ENCODE measurements at places on chromosomes 5 and 9. TPM values are rescaled to one million over a fixed set of nuclear protein-coding genes. Genes with fewer than 3 reads are reported as not detected.

DNA sequence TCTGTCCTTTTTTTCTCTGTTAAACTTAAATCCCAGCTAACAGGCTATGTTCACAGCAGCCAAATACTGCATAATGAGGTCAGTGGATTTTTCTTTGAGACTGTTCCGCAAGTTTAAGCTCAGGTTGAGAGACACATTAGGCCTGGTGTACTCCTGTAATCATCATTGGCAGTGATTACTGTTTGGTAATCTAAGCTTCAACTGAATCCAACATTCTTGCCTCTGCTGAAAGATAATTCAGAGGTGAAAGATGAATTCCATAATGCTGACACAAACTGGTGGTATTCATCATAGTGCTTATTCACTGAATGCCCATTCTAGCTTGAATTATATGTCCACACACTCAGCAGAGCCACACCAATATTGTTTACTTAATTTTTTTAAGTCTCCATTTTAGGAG lies 108.5 kb downstream of the NFIB start:
- DNase-seq, result no peak

- no peak for DNase-seq
Observed at GRCh38 chr5:41908374-41909079, 4.4 kb downstream of the RIMOC1 start.

SLC25A48 gene
- 14.3 TPM for total RNA-seq

HTR4 gene
- total RNA-seq, result 5.3 TPM

GRCh38 chr5:179906795-179907555 lies 722 bp downstream of the TBC1D9B start:
- DNase-seq, result no peak

OR1J2 gene
- not detected for total RNA-seq

DNA sequence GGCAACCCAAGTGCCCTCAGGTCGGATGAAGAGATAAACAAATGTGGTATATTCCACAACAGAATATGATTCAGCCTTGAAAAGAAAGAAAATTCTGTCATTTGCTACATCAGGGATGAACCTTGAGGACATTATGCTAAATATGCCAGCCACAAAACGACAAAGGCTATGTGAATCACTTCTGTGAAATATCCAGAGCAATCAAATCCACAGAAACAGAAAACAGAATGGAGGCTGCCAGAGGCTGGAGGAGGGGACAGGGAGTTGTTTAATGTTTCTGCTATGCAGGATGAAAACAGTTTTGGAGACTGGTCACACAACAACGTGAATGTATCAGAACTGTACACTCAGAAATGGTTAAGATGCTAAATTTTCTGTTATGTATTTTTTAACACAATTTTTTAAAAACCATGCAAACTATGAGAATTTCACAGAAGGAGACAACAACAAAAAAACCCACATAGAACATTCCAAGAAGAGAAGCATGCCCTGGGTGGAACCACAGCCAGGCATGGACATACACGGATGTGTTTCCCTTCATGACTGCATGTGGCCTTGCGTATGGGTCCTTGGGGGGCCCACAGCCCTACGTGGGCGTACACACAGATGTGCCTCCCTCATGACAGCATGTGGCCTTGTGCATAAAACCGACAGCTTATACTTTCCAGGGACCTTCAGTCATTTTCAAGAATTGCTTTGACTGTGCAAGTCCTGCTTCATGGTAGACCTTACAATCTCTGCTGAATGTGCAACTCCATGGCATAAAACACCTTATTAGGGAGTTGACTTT lies 146.7 kb downstream of the ROR2 start:
- no peak for DNase-seq

DNA sequence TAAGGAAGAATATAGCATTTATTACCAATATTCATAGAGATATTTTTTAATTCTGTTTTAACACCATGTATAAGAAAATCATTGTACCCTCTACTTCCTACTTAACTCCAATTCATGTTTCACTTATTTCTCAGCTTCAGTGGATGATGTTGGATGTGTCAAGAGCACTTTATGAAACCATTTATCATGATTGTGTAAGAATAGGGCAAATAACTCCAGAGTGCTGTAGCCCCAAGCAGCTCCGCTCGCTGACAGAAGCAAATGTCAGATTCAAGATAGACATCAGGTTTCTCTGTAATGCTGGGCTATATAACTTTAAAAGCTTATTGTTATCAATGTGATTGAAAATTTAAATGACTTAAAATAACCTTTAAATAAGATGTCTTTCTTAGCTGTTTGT lies 50.4 kb downstream of the MAST4 start:
- no peak for DNase-seq

All from dorsolateral prefrontal cortex (tissue), 122 donors.